ENCODE measurements at places on chromosomes 7 and 10.

- DNase-seq: no peak
These were observed 94.7 kb downstream of the GALNT11 start for GRCh38 chr7:152120210-152120609.

GRCh38 chr7:2248984-2249694 lies 7.1 kb downstream of the NUDT1 start:
- DNase-seq: no peak

GRCh38 chr7:98930921-98931320 lies 52.6 kb downstream of the TRRAP start:
- DNase-seq: no peak

GRCh38 chr10:47020471-47020870 lies 109.2 kb downstream of the PTPN20 start:
- no peak for DNase-seq

DNA sequence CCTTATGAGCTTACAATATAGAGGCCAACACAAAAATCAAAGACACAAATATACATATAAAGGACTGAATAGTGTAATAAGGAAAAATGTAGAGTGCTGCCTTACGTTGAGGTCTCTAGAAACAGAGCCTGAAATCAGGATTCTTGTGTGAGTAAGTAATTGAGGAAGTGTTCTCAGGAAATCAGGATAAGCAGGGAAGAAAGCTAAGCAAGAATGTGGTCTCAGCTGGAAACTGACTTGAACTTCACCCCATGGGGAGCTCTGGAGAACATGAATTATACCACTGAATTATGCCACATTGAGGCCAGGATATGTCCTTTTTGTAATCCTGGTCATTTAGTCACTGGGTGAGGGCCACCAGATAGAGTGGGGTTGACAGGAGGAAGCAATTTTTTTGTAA lies 191.9 kb downstream of the ETV1 start:
- no peak for DNase-seq

DNA sequence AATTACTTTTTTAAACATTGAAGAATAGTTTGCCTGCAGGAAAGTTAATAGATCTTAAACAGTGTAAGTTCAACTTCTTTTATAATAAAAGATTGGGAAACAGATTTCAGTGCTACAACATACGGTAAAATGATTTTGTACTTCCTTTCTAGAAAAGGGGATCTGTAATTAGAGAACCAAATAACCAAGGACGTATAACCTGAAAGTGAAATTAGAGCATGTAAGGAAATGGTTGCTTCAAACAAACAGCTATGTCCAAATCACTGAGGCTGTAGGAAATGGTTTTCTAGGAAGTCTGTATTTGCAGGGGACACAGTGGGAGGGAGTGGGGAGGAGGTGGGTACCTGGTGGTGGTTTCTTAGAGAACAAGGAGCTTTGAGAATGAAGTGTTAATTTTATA lies 57.9 kb upstream of the EXOC6 start:
- DNase-seq: no peak

GRCh38 chr7:81064426-81064825 lies 145.6 kb upstream of the SEMA3C start:
- DNase-seq: no peak

All from NCI-H526 treated with DMSO at 0.1 percent for 48 hours (cell line).